ENCODE measurements at places on chromosomes 2 and 18.

GRCh38 chr2:178863856-178864620 lies 56.8 kb upstream of the TTN start:
- peaks cover 1% of the 10 kb centered on the region for H3K4me1 ChIP-seq
- no peak overlapping the region for H3K4me3 ChIP-seq
- H3K36me3 ChIP-seq = no peaks in the 10 kb centered on the region

- H3K27me3 ChIP-seq = no peaks in the 10 kb centered on the region
- DNase-seq = no peak
- no peak overlapping the region for H3K4me3 ChIP-seq
- no peak overlapping the region for H3K27ac ChIP-seq
- no peaks in the 10 kb centered on the region for H3K4me1 ChIP-seq
These were observed 238.3 kb downstream of the PRKCE start for GRCh38 chr2:45889620-45890370.

DNA sequence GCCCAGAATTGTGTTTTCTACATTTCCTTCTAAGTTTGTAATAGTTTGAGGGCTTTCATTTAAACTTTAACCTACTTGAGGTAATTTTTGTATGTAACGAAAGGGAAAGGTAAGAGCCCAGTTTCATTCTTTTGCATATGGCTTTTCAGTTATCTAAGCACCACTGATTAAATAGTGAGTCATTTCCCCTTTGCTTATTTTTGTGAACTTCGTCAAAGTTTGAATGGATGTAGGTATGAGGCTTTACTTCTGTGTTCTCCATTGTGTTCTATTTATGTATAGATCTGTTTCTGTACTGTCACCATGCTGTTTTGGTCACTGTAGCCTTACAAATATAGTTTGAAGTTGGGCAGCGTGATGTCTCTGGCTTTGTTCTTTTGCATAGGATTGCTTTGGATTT lies 944.8 kb upstream of the CNTNAP5 start:
- no peaks in the 10 kb centered on the region for H3K4me1 ChIP-seq
- DNase-seq = no peak
- no peak overlapping the region for H3K27ac ChIP-seq

DNA sequence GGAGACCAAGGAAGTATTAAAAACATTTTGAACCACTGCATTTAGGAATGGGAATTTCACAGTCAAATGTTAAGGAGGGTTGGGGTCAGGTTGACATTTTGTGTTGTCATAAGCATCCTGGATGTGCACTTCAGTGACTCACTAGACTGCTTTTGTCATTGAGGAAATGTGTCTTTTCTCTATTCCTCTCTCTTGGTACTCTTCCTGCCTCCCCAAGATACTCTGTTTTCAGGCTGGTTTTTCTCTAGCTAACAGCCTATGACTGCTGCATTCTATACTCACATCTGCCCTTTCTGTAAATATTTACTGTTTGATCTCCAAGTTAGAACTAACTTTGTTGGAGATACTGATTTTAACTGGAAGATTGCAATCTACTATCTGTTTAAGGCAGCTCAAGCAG lies 23.4 kb downstream of the XRCC5 start:
- no peak overlapping the region for H3K4me3 ChIP-seq
- no peaks in the 10 kb centered on the region for H3K4me1 ChIP-seq
- H3K27me3 ChIP-seq = no peaks in the 10 kb centered on the region
- no peak for DNase-seq
- H3K36me3 ChIP-seq = peaks cover 35% of the 10 kb centered on the region

- H3K27ac ChIP-seq = no peak overlapping the region
- DNase-seq = no peak
- no peaks in the 10 kb centered on the region for H3K27me3 ChIP-seq
- no peaks in the 10 kb centered on the region for H3K4me1 ChIP-seq
These were observed 370.2 kb downstream of the METTL4 start for GRCh38 chr18:2201036-2201600.

DNA sequence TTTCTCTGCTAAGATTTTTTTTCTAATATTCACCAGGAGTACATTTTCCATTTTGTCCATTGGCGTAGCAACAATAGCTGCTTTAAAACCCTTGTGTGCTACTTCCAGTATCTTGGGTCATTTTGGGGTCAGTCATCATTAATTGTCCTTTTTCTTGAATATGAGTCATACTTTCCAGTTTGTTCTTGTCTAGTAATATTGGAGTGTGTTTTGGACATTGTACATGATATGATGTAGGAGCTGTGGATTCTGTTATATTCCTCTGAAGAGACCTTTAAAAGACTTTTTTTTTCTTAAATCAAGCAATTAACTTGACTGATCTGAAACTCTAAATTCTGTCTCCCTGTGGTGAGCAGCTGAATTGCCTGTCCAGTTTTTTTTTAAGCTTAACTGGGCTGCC lies 40.8 kb downstream of the AGPS start:
- no peak overlapping the region for H3K27ac ChIP-seq
- DNase-seq = no peak
- no peaks in the 10 kb centered on the region for H3K36me3 ChIP-seq
- H3K27me3 ChIP-seq = no peaks in the 10 kb centered on the region
- no peak overlapping the region for H3K4me3 ChIP-seq

- DNase-seq = no peak
- H3K27ac ChIP-seq = no peak overlapping the region
- no peak overlapping the region for H3K4me3 ChIP-seq
- no peaks in the 10 kb centered on the region for H3K27me3 ChIP-seq
- H3K4me1 ChIP-seq = no peaks in the 10 kb centered on the region
- no peaks in the 10 kb centered on the region for H3K36me3 ChIP-seq
These were observed 310.2 kb upstream of the NRP2 start for GRCh38 chr2:205372141-205372540.

DNA sequence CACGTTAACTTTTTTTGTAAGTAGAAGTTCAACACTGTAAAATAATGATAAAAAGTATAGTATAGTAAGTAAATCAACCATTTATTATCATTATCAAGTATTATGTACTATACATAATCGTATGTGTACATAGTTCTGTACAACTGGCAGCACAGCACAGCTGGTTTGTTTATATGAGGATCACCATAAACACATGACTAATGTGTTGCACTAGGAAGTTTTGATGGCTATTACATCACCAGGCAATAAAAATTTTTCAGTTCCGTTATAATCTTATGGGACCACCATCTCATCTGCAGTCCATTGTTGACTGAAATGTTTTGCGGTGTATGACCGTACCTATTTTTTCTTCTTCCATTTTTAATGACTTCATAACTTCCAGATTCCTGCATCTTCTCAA lies 39.2 kb upstream of the ZNF385B start:
- H3K4me1 ChIP-seq = no peaks in the 10 kb centered on the region
- DNase-seq = no peak
- no peaks in the 10 kb centered on the region for H3K36me3 ChIP-seq
- H3K27ac ChIP-seq = no peak overlapping the region
- H3K27me3 ChIP-seq = no peaks in the 10 kb centered on the region

DNA sequence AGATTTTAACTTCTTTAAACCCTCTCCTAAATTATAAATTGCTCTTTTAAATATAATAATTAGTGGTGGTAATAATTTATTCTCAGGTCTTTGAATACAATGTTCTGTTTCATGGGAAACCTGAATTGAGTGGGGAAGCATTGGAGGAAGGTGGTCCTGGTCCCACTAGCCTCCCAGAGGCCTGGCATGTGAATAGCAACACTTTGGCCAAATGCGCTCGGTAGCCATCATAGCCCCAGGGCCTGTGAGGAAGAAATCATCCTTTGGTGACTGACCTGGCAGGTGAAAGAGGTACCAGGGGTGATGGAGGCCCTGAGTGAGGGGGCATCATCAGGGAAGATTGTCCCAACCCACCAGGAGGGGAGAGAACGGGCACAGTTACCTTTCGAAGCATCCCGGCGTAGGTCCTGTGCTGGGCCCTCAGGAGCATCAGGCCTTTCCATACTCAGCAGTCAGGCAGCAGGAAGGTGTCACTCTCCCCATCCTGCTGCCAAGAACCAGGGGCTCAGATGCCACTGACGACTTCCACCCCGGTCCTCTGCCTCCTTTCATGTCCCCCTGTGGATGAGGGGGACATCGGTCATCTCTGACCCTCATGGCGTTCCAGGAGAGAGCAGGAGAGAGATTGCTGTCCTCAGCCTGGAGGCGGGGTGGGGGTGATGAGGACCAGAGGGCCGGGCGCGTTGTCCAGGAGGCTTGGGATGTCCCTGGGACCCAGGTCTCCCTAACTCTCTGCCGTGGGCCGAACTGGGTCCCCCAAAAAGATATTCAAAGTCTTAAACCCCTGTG lies 78.6 kb upstream of the HPCAL1 start:
- H3K27ac ChIP-seq = no peak overlapping the region
- no peak overlapping the region for H3K4me3 ChIP-seq
- DNase-seq = no peak
- no peaks in the 10 kb centered on the region for H3K36me3 ChIP-seq

GRCh38 chr18:54859667-54860421 lies 31.6 kb downstream of the RAB27B start:
- H3K27ac ChIP-seq = no peak overlapping the region
- peaks cover 1% of the 10 kb centered on the region for H3K4me1 ChIP-seq

- DNase-seq = no peak
- H3K27me3 ChIP-seq = no peaks in the 10 kb centered on the region
- no peaks in the 10 kb centered on the region for H3K4me1 ChIP-seq
- no peaks in the 10 kb centered on the region for H3K36me3 ChIP-seq
- no peak overlapping the region for H3K27ac ChIP-seq
These were observed 388.9 kb downstream of the ZEB2 start for GRCh38 chr2:144131042-144131441.

DNA sequence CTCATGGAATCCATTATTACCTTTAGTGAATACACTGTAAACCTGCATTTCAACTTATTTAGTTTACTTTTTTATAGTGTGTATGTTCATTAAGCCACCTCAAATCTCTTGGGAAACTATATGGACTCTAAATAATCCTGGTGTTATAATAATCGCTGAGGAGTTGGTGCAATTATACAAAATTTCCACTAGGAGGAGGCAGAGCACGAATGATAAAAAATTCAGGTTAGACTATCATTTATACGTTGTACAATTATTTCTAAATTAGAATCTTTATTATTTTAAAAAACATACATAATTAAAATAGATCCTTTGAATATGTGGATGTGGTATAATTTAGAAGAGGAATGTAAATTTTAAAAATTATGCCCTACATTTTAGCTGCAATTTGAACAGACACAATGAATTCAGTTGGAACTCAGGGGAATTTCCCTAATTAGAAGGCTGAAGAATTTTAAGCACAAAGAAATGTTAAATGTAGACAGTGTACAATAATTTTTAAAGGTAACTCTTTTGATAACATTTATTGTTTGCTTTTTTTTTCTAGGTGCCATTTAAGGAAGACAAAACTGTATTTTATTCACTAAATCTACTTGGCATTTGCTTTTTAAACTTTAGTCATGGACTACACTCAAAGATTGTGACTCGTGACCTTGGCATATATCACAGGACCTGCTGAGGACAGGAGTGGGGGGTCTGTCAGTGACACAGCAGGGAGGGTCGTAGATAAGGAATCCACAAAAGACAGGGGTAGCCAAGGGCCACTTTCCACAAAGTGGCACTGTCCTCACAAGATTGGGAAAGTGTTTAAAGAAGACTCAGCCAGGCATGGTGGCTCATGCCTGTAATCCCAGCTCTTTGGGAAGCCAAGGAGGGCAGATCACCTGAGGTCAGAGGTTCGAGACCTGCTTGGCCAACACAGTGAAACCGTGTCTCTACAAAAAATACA lies 45.5 kb downstream of the RAB12 start:
- H3K27ac ChIP-seq = no peak overlapping the region
- H3K4me3 ChIP-seq = no peak overlapping the region
- no peaks in the 10 kb centered on the region for H3K36me3 ChIP-seq
- H3K27me3 ChIP-seq = no peaks in the 10 kb centered on the region
- DNase-seq = no peak

- H3K4me3 ChIP-seq = no peak overlapping the region
- no peak overlapping the region for H3K27ac ChIP-seq
- H3K36me3 ChIP-seq = no peaks in the 10 kb centered on the region
- no peaks in the 10 kb centered on the region for H3K27me3 ChIP-seq
- H3K4me1 ChIP-seq = no peaks in the 10 kb centered on the region
- no peak for DNase-seq
These were observed 1244.7 kb upstream of the ZEB2 start for GRCh38 chr2:145764631-145765030.

- no peaks in the 10 kb centered on the region for H3K4me1 ChIP-seq
- DNase-seq = no peak
- no peak overlapping the region for H3K27ac ChIP-seq
- no peaks in the 10 kb centered on the region for H3K27me3 ChIP-seq
- no peaks in the 10 kb centered on the region for H3K36me3 ChIP-seq
These were observed 112.4 kb downstream of the CD8B2 start for GRCh38 chr2:106599540-106599939.

DNA sequence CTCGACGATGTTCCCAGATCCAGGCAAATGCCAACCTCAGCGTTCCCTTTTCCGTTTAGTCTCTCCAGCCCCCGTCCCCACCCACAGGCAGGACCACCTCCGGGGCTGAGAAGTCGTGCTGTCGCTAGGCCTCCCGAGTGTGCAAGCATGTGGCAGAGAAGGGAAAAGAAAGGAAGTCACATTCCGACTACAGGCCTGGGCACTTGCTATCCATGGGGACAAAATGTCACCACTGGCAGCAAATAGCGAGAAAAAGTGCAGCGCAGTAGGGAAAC lies 420 bp downstream of the PIGN start:
- peak overlapping the region; percentile 84 for H3K4me3 ChIP-seq
- no peaks in the 10 kb centered on the region for H3K27me3 ChIP-seq
- DNase-seq = no peak

DNA sequence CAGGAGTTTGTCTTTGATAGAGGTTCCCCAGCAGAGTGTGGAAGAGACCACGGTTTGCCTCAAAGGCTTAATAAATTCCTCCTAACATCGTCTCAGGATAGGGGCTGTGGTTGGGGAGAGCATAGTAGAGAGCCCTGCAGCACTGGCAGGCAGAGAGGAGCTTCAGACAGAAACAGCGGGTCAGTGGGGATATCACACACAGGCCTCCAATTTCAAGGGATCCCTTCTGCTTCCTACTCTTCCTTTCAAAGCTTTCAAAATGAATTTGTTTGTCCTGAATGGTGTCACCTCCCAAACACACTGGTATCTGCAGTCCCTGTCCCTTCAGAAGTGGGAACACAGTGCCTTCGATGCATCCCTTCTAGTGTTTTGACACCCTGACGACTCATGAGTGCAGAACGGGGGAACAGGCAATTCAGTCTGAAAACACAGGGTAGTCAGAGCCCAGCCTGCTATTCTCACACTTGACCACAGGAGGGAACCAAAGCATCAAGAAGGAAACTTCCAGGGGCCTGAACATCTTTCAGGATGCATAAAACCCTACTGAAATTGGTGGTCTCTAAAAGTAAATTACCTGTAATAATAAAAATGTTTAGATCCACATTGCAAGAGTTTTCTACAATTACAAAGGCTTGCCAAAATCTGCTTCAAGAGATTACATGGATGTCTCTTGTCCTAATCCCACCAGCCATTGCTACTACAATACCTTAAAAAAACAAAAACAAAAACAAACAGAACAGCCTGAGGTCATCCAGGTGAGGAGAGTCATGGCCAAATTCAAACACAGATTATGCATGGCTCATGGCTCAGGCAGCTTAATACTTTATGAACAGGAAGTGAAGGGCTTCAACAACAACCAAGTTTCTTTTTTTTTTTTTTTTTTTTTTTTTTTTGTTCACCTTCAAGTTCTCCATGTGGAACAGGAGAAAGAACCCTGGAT lies 49.8 kb downstream of the SLC14A2 start:
- H3K4me3 ChIP-seq = no peak overlapping the region
- no peaks in the 10 kb centered on the region for H3K27me3 ChIP-seq
- H3K27ac ChIP-seq = no peak overlapping the region
- H3K36me3 ChIP-seq = no peaks in the 10 kb centered on the region

GRCh38 chr2:241863536-241863954 lies 4.9 kb upstream of the PDCD1 start:
- peaks cover 13% of the 10 kb centered on the region for H3K4me1 ChIP-seq
- no peaks in the 10 kb centered on the region for H3K27me3 ChIP-seq
- 0 out of 2 replicates have a peak, but pooled peaks cover 3% of the 10 kb centered on the region for H3K36me3 ChIP-seq
- DNase-seq = no peak

GRCh38 chr2:172447811-172448493 lies 20.6 kb downstream of the ITGA6 start:
- H3K27me3 ChIP-seq = no peaks in the 10 kb centered on the region
- peaks cover 2% of the 10 kb centered on the region for H3K36me3 ChIP-seq
- H3K27ac ChIP-seq = no peak overlapping the region
